ENCODE measurements at places on chromosomes 4 and X.

GRCh38 chrX:10676235-10676957 is 56.0 kb upstream of the MID1 start:
- DNase-seq, result no peak

- DNase-seq, result no peak
Measured at GRCh38 chr4:148093065-148093464, 349.1 kb downstream of the NR3C2 start.

GRCh38 chr4:93132631-93133030 is 695.9 kb upstream of the ATOH1 start:
- DNase-seq, result no peak

DNA sequence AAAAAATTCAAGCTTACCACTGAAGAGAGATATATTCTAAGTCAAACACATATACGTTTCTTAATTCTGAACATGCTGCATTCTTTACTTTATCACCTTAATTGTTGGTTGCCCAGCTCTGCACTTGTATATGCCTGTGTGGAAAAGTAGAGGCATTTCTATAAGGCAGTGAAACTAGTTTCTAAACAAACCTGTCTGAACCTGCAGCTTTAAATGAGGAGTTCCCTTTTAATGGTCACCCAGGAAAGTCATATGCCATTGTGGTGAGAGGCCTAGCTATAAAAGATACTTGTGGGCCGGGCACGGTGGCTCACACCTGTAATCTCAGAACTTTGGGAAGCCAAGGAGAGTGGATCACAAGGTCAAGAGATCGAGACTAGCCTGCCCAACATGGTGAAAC is 147.4 kb upstream of the RXFP1 start:
- DNase-seq, result no peak

- no peak for DNase-seq
Measured at GRCh38 chr4:46856333-46856732, 52.7 kb downstream of the COX7B2 start.

- DNase-seq, result peak; percentile 40
Measured at GRCh38 chr4:160142579-160142978, 1039.7 kb downstream of the RAPGEF2 start.

DNA sequence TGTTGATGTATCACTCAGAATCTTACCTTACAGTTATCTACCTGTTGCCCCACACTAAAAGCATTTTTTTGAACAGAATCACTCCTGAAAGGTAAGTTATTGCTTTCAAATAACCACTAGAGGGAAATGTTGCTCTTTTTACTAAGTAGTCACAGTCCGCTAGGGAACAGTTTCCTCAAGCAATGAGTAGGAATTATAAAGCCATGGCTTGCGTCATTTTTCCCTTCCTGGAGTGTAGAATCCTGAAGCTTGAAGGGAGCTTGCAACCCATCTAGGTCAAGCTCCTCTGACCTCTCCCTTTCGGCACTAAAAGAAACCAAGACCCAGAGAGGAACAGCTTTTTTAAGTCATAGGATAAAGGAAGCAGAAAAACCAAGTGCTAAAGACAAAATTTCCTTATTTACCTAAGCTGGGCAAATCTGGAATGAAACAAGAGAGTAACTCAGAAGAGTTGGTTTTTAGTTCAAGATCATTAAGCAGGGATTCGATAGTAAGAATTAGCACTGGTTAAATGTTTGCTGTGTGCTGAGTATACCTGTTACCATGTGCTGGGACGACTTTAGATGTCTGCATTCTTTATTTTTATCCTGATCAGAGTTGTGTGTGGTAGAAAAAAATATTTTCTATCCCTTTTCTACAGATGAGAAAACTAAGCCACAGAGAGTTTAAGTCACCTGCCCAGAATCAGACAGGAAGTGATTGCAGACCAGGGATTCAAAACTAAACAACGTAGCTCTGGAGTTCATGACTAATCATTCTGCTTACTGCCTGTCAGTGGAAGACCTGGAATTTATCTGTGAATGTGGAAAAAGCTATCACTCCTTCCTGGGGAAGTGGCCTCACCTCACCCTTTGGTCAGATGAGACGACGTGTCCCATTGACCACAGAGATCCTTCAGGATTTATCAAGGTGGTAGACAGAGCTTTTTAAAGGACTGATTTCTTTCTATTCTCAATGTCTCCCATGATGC is 631.5 kb downstream of the RAB28 start:
- DNase-seq, result peak; percentile 24

- DNase-seq, result no peak
Measured at GRCh38 chr4:59664771-59665170, 1535.4 kb upstream of the ADGRL3 start.

DNA sequence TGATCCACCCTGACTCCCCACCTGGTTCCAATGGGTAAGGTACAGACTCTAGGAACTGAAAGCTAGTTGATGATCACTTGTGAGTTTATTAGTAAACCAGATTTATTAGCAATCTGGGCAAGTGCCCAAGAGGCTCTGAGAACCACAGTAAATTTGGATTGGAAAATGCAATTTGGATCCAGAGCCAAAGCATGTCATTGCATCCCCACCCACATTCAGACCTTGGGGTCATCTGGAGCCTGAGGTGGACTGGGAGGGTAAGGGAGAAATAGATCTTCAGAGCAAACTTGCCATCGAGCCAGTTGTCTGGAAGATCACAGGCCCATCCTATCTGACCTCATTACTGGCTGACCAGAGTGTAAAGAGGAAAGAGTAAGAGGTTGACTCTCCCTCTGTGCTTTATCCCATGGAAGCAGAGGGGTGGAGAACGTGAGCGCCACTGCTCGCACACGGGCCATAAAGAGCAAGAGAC is 78.7 kb upstream of the RASGEF1B start:
- no peak for DNase-seq

GRCh38 chr4:141027421-141027820 is 105.8 kb downstream of the RNF150 start:
- no peak for DNase-seq

GRCh38 chrX:144327495-144327894 is 443.6 kb downstream of the UBE2NL start:
- DNase-seq, result no peak

GRCh38 chr4:159014859-159015258 is 88.0 kb upstream of the RAPGEF2 start:
- DNase-seq, result no peak

- DNase-seq, result no peak
Measured at GRCh38 chr4:4681653-4682052, 139.8 kb upstream of the STX18 start.

DNA sequence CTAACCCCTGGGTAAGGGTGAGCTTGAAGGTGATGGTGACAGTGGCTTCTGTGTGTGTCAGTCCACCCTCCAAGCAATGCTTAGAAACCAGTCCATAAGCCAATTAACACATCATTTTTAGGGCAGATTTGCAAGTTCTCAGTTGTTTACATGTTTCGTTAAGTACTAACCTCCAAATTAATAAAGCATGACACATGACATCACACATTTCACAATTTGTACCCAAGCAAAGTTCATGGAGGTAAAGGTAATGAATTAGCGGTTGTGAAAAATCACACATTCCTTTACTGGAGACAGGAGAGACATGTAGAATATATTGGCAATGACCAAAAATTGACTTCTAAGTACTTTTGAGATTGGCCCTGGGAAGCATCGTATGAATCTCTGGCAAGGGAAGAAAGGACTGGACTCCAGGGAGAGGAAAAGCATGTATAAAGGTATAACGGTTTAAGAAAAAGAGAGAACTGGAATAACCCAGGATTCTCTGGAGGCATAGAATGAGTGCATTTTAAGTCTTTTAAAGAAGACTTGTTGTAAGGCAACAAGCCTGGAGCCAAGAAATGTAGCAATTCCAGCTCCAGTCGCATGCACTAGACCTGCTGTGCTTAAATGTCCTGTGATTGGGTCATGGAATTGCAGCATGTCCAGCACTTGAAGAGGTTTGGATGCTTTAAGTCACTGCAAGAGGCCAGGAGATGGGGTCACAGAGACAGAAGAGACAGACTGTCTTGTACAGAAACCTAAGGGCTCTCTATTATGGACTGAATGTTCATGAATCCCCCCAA is 34.1 kb downstream of the TRIM2 start:
- DNase-seq, result no peak

DNA sequence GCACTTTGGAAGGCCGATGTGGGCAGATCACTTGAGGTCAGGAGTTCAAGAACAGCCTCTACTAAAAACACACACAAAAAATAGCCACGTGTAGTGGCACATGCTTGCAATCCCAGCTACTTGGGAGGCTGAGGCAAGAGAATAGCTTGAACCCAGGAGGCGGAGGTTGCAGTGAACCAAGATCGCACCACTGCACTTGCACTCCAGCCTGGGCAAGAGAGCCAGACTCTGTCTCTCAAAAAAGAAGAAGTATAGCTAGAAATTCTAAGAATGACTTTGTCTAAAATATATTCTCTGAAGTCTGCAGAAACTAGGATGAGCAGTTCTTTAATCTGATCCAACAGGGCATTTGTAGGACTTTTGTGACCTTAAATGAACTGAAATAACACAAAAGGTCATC is 17.4 kb downstream of the RBM47 start:
- no peak for DNase-seq

GRCh38 chr4:150974750-150975149 is 40.3 kb downstream of the LRBA start:
- DNase-seq, result no peak

GRCh38 chr4:165844161-165844560 is 28.9 kb upstream of the TLL1 start:
- no peak for DNase-seq

GRCh38 chr4:63558709-63559108 is 850.5 kb downstream of the TECRL start:
- DNase-seq, result no peak

DNA sequence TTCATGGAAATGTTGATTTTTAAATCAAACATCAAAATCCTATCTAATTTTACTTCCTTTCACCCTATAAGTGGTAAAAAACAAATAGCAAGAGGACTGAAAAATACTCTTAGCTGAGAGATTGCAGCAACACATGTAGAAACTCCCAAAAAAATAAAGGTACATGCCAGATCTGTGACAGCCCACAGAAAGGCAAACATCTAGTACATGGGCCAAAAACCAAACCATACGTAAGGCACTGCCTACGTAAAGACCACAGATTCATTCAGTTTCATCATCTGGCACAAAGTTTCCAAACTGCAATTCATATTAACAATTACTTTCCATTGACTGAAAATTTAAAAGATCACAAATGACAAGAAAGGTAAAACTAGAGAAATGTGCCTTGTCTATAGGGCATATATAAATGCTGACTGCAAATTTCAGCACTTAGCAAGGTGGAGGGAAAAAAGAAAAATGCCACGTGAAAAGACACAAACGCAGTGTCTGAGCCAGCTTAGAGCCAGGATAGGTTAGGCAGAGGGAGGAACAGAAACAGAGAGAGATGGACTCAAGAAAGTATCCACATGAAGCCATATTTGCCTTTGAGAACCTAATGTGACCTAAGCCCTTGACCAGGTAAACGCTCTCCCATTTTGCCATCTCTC is 88.1 kb downstream of the TSPAN5 start:
- DNase-seq, result no peak

DNA sequence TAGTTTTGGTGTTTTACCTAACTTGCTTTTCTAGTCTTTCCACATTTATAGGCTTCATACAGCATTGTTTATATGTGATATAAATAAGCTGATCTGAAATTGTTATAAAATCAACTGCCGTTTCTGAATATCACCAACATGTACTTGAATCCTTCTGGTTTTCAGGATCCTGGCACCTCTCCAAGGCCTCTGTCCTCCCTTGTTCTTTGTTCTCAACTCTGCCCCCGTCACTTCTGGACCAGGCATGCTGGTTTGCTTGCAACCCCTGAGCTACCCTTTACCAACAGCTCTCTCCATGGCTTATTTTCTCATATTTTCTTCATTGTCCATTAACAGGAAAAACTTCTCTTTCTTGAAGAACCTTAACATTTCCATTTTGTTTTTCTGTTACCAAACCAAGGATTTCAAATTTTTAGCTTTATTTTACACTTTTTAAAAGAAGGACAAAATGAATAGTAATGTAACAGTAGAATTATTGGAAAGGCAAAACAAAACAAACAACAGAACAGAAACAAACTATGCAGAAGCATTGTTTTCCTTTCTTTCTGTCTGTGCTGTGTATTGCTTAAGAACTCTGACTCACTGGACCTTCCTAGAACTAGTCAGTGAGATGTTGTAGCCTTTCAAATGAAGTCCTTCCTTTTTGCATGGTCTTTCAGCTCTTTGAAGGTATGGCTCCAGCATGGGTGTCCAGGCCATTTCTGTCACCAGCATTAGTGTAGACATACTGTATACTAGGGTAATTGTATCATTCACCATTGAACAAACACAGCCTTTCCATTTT is 44.8 kb downstream of the BANK1 start:
- no peak for DNase-seq

GRCh38 chr4:82360298-82361177 is 13.3 kb downstream of the HNRNPD start:
- no peak for DNase-seq

- DNase-seq, result no peak
Measured at GRCh38 chr4:6246170-6246634, 23.4 kb upstream of the WFS1 start.

GRCh38 chr4:81179326-81179725 is 35.7 kb downstream of the PRKG2 start:
- DNase-seq, result no peak

GRCh38 chr4:101851672-101852071 is 61.1 kb downstream of the BANK1 start:
- no peak for DNase-seq

DNA sequence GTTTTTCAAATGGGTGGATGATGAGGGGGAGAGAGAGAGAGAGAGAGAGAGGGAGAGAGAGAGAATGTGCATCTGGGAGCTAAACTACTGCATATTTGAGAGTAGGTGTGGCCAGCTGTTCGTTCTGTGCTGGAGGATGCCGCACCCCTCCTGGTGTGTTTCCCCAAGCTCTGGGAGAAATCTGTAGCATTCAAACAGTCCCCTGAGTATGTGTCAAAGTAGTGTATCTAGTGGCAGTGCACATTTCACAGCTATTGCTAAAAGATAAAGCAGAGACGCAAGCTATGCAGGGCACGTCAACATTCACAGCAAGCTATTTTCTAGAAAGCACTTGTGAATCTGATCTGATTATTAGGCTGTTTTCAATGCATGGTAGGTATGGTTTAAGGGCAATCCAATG is 83.5 kb upstream of the LIMCH1 start:
- DNase-seq, result no peak

GRCh38 chr4:155690044-155690837 is 23.6 kb downstream of the GUCY1A1 start:
- DNase-seq, result no peak

DNA sequence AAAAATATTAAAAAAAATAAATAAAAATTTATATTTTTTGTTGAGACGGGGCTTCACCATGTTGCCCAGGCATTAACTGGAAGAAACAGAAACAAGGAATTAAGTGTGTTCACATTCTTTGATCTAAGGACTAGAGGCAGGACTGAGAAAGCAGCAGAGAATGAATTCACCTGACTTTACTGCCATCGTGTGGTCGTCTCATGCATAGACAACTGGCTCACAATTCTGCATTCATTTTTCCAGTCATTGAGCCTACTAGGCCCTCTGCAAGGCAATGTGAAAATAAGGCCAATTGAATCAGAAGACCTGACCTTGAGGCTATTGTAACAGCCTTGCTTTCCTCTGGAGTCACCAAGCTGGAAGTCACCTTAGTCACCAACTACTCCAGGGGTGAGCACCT is 37.4 kb downstream of the LHFPL1 start:
- peak; percentile 16 for DNase-seq

GRCh38 chr4:127498366-127498765 is 134.4 kb upstream of the INTU start:
- DNase-seq, result no peak

GRCh38 chrX:21738950-21739287 is 19.0 kb downstream of the SMPX start:
- no peak for DNase-seq

GRCh38 chr4:56742080-56742871 is 61.2 kb upstream of the HOPX start:
- no peak for DNase-seq

GRCh38 chrX:130098210-130098552 is 12.1 kb downstream of the ELF4 start:
- no peak for DNase-seq
